Lung microvascular endothelial cell (primary cell): ENCODE measurements at places on chromosomes 6 and 20. TPM values are rescaled to one million over a fixed set of nuclear protein-coding genes. Genes with fewer than 3 reads are reported as not detected.

OR12D3 gene
- not detected in 2 replicates for total RNA-seq

LTB gene
- 6.7 and 9.2 TPM in 2 replicates for total RNA-seq

MYLK2 gene
- total RNA-seq = 17.3 and 18.5 TPM in 2 replicates

SAMD10 gene
- 3.1 and 3.2 TPM in 2 replicates for total RNA-seq

SLC22A16 gene
- not detected in 2 replicates for total RNA-seq

ZNF337 gene
- total RNA-seq = 8.7 and 12.5 TPM in 2 replicates

CALHM5 gene
- 0.40 and 1.5 TPM in 2 replicates for total RNA-seq

RIPOR2 gene
- under 0.01 TPM in 2 replicates for total RNA-seq

IBTK gene
- 26.6 and 32.3 TPM in 2 replicates for total RNA-seq

SLC2A10 gene
- total RNA-seq = 5.2 and 9.5 TPM in 2 replicates

GSTA2 gene
- not detected in 2 replicates for total RNA-seq

SMLR1 gene
- not detected in 2 replicates for total RNA-seq
